ENCODE measurements at places on chromosomes 7 and 10. TPM values are rescaled to one million over a fixed set of nuclear protein-coding genes. Genes with fewer than 3 reads are reported as not detected.

DNA sequence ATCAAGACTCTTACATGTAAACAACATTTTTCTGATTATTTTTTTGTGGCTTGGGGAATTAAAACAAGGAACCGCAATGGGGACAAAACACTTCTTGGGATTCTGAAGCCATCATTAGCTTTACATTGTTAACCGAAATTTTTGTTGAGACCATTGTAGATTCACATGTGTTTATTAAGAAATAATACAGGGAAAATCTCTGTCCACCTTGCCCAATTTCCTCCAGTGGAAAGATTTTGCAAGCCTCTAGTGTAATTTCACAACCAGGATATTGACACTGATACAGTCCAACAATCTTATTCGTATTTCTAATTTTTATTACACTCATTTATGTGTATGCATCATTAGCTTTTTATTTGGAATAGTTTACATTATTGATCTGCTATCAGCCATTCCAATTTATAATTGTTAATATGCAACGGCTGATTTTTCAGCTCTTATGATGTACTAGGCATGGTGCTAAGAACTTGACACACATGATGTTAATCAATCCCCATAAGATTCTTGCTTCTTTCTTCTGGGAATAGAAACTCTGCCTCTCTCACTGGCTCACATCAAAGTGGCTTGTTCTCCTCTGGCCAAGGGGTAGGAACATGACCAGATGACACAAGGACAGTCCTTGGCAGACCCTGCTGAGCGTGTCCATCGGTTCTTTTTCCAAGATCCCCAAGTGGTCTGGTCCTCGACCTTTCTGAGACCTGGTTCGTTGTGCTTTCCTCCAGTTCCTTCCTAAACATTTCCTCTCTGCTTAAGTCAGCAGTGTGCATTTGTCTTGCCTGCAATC is 137.6 kb downstream of the ADAM12 start:
- no peaks in the 10 kb centered on the region for H3K36me3 ChIP-seq
- no peak overlapping the region for H3K4me3 ChIP-seq
- H3K27me3 ChIP-seq = peaks cover 4% of the 10 kb centered on the region
- H3K4me1 ChIP-seq = no peaks in the 10 kb centered on the region
- no peak for DNase-seq
- H3K27ac ChIP-seq = no peak overlapping the region

GRCh38 chr7:149570784-149571183 is 73.2 kb upstream of the ZNF746 start:
- H3K27ac ChIP-seq = no peak overlapping the region
- DNase-seq = no peak
- peaks cover 15% of the 10 kb centered on the region for H3K36me3 ChIP-seq
- H3K27me3 ChIP-seq = no peaks in the 10 kb centered on the region
- H3K4me3 ChIP-seq = no peak overlapping the region

DNA sequence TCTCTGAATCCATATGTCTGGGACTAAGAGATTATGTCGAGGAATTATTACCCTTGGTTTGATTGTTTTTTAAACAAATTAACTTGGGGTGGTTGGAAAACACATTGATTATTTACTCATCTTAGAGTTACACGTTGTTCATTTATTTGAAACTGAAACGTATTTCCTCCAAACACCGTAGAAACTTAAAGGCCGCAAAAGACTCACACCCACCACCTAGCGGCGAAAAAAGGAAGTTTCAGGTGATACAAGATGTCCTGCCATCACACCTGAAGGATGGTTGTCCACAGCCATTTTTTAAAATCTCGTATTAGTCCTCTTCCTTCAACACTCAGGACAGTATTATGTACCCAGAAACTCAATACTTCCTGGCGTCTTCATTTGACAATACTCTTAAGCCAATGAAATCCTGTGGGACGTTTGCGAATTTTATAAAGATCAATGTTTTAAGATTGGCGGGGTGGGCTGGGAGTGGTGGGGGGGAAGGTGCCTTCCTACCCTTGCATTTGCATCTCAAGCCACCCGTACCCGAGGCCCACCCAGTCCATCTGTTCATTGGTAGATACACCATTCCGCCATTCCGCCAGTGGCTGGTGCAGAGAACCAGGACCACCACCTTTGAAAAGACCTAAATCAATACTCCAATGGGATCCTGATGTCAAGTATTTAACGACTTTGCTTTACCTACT is 1.4 kb upstream of the LCOR start:
- H3K4me1 ChIP-seq = peaks cover 21% of the 10 kb centered on the region
- peak overlapping the region; percentile 83 for H3K27ac ChIP-seq
- no peaks in the 10 kb centered on the region for H3K36me3 ChIP-seq

Gene SUFU
- 16.2 TPM for total RNA-seq

Gene ADRA2A
- total RNA-seq = 0.12 TPM
